Stimulated activated CD4-positive, alpha-beta T cell treated with anti-CD3 and anti-CD28 coated beads, Interleukin-12 subunit alpha, Interleukin-12 subunit beta, amount 100 ng/mL, for 24 hours (primary cell): ENCODE measurements at places on chromosomes 11 and 22.

- DNase-seq: no peak
Measured at GRCh38 chr11:40030867-40031266, 1428.6 kb downstream of the LRRC4C start.

DNA sequence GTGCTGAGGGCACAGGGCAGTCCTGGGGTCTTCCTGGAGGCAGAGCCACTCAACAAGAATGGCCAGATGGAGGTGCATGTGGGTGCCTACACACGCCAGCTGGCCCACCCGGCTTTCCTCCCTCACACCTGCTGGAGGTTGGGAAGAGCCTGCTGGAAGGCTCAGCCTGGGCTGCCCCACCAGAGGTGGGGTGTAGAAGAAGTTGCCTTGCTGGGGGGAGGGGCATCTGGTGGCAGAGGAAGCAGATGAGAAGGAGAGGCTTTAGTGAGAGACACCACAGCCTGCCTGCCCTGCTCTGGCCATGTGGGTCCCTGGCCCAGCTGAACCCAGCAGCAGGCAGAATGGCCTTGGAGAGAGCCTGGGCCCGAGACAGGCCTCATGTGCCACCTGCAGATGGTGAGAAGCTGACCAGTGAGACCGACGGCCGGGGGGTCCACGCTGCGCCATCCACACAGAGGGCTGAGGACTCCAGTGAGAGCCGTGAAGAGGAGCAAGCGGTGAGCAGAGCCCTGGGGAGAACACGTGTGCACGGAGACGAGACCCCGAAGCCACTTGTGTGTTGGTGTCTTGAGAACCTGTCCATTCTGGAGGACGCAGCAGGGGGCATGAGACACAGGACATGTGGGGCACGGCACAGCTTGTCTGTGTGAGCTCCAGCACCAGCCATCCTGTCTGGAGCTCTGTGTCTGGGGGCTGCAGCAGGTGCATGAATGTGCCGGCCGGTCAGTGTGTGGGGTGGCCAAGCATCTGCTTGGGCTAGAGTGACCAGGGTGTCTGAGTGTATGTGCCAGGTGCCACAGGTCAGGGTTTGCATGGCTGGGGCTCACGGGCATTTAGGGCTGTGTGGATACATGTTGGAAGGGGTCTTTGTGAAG lies 2.7 kb downstream of the B4GALNT4 start:
- no peak for DNase-seq

DNA sequence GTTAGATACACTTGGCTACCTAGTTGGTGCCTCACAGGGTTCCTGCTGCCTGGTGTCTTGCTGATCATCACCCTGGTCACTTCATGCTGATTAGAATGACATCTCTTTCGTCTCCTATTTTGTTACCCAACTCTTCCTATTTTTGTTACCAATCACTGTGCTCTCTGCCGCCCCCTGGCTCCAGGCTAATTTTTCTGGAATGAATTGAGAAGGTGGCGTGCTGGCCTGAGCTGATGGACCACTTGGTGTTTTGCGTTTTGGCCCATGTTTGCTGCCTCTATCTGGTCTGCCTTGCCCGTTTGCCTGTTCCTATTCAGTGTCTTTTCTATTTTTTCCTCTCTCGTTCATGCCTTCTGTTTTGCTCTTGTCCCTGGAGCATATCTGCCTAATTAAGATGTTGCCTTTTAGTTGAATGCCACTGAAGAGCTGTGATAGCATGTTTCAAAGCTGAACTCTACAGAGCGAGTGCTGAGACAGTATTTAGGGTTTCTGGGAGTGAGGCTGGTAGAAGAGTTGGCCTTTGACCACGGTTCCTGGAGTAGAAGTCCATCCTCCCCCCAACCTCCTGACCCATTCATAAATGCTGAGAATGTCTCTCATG lies 5.9 kb upstream of the ATF4 start:
- DNase-seq: no peak

DNA sequence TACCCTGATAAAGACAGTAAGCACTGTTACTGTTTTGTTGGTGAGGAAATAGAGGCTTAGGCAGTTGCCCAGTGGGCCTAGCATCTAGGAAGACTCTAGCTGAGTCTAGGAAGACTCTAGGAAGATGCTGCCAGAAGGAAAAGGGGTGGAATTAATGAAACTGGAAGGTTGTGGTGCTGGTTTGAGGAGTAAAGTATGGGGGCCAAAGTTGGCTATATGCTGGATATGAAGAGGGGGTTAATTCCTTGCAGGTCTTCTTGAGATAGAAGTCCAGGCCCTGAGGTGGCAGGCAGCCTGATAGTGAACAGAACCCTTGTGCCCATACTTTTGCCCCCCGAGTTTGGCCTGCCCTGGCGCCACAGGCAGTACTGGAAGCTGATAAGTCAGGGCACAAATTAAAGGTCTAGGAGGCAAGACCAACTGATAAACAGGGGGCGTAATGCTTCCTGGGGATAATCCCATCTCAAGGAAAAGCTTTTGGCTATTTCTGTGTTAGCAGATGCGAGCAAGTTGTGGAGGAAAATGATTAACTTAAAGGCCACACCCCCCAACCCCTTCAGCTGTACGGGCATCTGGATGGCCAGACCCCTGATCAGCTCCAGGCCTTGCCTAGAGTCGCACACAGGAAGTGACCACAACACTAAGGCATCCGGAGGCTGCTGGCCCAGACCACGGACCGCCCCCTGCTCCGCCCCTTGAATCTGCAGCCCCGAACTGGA lies 3.1 kb downstream of the ILK start:
- no peak for DNase-seq

- no peak for DNase-seq
Measured at GRCh38 chr22:30038219-30038618, 42.0 kb upstream of the HORMAD2 start.

- no peak for DNase-seq
Measured at GRCh38 chr11:114345575-114346222, 49.5 kb downstream of the NNMT start.

DNA sequence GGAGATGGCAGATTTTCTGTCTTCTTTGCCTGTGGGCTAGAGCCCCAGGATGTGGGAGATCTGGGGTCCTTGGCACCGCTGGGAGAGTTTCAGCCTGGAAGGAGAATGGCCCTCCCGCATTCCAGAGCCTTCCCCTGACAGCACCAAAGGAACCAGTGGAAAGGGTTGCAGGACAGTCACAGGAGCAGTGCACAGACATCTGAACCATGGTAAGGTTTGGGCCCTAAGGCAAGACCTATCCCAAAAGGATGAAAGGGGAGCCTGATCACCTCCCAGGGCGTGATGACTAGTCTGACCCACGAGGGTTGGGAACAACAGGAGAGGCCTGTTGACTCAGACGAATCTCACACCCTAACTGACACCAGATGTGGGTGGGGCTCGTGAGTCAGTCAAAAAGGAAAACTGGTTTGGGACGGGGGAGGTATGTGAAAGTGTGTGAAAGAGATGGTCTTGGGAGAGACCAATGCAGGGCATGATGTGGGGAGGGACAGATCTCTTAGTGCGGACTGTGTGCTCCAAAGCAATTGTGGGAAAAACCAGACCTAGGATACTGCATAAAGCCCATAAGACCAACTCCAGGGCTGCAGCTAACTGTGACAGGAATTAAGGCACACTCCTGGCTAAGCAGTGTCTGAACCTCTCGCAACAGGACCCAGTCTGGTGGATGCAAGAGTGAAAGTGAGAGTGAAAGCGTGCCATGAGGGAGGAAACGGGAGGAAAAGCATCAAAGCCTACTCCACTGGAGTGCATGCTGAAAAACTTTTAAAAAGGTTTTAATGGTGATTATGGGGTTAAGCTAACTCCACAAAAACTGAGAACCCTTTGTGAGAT lies 39.1 kb upstream of the GLYAT start:
- no peak for DNase-seq

- no peak for DNase-seq
Measured at GRCh38 chr22:39873965-39874364, 19.6 kb downstream of the ENTHD1 start.
